ENCODE measurements at places on chromosomes 3 and 15.

DNA sequence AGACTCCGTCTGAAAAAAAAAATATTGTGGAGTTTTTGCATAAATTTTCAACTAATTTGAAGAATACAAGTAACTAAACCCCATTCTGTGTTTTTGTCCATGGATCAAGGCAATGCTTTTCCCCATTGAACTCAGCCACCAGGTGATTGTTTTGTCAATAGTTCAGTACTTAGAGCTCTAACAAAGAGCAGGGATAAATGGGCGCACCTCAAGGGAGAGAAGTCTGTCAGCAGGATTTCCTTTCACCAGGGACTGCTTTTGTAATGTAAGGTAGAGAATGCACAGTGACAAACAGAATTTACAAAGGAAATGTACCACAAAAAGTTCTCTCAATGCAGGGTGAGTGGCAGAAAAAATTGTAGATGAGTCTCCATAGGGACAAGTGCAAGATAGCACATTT is 10.8 kb upstream of the ATP13A5 start:
- DNase-seq = no peak

- DNase-seq = no peak
These were observed 56.2 kb downstream of the ATG7 start for GRCh38 chr3:11328196-11328945.

- no peak for DNase-seq
These were observed 1.4 kb upstream of the ROBO2 start for GRCh38 chr3:77038468-77038929.

GRCh38 chr3:159796744-159797143 is 191.9 kb upstream of the IL12A start:
- no peak for DNase-seq

GRCh38 chr3:69288161-69288895 is 97.6 kb downstream of the FRMD4B start:
- no peak for DNase-seq

DNA sequence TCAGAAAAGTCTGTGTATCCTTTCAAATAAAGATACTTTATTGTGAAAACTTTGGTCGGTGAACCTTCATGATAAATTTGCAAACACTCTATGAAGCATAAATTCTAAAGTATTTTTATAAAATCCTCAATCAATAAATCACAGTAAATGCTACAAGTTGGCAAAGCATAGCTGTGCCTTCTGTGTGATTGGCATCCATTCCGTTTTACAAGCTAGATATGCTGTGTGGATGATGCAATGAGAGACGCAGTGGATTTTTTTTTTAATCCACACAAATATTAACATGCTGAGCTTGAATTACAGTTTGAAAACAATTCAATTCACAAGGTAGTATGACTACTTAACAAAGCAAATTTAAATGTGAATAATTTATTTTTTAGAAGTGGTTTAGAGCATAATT is 937.2 kb downstream of the ZPLD1 start:
- DNase-seq = no peak

- no peak for DNase-seq
These were observed 141.7 kb downstream of the LRRK1 start for GRCh38 chr15:101060576-101061551.

DNA sequence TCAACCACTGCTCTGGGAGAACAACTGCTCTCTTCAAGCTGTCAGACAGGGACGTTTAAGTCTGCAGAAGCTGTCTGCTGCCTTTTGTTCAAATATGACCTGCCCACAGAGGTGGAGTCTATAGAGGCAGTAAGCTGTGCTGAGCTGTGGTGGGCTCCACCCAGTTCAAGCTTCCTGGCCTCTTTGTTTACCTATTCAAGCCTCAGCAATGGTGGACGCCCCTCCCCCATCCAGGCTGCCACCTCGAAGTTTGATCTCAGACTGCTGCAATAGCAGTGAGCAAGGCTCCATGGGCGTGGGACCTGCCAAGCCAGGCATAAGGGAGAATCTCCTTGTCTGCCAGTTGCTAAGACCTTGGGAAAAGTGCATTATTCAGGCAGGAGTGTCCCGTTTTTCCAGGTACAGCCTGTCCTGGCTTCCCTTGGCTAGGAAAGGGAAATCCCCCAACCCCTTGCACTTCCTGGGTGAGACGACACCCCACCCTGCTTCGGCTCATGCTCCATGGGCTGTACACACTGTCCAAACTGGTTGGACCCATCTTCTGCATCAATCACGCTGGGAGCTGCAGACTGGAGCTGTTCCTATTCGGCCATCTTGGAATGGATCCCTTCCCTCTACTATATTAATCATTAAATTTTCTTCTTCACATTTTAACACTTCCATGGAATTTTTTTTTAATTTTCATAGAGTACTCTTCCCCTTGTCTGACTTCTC is 167.0 kb upstream of the UBE2E2 start:
- DNase-seq = no peak

DNA sequence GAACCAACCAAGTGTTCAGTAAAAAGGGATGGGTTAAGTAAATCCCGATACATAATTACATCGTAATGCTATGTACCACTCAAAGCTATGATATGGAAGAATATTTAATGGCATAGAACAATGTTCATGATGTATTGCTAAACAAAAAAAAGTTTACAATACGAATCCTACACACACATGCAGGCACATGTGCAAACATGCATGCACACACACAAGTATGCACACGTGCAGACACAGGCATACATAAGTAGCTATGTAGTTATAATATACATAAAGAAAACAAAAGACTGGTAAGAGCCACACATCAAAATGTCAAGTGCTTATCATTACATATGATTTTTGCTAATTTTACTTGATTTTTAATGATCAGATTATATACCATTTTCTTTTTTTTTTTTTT is 74.2 kb downstream of the ARRDC4 start:
- no peak for DNase-seq

GRCh38 chr3:24145981-24146822 is 201.1 kb downstream of the NR1D2 start:
- no peak for DNase-seq

DNA sequence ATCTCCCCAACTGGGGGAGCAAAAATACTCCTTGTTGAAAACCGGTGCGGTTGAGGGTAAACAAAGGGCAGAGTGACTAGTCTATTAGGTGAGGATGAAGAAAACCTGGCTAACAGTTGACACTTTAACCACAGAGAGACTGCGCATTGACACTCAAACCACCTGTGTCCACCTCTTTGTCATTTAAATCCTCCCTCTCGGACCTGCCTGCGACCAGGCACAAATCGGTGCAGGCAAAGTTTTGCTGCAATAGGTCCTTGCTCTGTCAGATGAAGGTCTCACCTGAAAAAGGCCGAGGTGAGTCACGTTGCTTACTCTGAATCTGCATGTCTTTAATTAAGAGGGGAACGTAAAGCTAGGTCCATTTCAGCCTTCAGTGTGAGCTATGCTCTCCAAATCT is 494.1 kb upstream of the DPPA4 start:
- no peak for DNase-seq

GRCh38 chr3:183508821-183509220 is 46.7 kb downstream of the KLHL6 start:
- DNase-seq = no peak

- DNase-seq = no peak
These were observed 10.7 kb downstream of the CEP63 start for GRCh38 chr3:134496471-134497071.
